Right hindlimb (tissue), 1 donor: ENCODE measurements at places on chromosomes 4 and X.

DNA sequence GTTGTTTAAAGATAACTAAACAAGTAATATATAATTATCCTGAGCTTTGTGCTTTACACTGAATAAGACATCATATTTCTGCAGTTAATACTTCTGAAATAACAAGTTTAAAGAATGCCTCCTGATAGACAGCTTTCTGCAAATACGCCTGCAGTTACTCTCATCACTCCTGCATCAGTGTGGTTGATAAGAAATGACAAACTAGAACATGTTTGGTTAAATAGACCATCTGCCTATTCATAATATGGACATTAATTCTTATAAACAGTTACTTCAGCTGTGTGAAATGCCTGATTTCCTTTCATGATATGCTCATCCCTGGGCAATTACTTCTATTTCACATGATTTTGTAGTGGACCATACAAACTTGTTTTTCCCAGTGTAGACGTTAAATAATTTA is 7.0 kb upstream of the TENM3 start:
- DNase-seq: no peak

DNA sequence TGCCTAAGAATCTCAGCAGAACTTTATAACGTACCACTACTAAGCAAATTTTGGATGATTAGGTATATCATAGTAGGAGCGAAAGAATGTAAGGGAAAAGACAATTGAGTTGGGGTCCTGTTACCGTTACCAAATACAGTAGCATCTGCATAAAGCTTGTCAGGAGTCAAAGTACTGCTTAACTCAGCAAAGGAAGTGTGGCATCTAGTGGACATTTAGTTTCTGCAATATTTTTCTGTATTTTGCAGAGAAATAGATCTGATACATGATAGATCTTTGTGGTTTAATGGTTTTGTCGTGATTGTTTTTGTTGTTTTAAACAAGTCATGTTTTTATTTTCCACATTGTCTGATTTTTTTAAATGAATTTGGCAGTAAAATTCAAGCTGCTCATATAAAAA is 81.0 kb upstream of the SMARCAD1 start:
- DNase-seq: no peak

DNA sequence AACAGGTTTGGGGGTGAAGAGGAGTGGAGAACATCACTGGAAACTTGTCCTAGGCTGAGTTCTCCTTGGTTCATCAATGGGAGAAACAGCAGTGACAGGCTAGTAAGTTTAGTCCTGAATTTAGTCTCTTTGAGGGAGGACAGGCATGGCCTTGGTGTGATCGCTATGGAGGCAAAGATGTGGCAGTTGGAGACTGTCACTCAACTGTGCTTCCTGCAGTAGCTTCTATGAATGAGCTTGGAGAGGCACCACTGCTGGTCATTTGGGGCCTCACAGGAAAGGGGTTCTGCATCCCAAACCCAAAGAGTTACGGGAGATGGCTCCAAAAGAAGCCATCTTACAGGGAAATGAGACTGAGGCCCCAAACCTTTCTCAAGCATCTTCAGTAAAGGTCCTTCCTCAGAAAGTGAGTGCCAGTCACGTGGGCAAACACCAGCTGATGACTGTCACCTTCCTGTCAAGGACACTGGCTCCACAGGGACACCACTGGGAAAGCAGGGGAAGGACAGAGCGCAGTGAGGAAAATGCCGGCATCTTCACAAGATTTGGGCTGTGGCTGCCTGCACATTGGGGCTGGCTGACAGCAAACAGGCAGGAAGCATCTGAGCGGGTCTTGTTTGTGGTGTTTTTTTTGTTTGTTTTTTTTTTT is 7.2 kb downstream of the MRFAP1 start:
- DNase-seq: no peak

GRCh38 chr4:181685461-181685860 is 557.7 kb upstream of the TENM3 start:
- no peak for DNase-seq
